ENCODE measurements at places on chromosomes 5 and 9. TPM values are rescaled to one million over a fixed set of nuclear protein-coding genes. Genes with fewer than 3 reads are reported as not detected.

DNA sequence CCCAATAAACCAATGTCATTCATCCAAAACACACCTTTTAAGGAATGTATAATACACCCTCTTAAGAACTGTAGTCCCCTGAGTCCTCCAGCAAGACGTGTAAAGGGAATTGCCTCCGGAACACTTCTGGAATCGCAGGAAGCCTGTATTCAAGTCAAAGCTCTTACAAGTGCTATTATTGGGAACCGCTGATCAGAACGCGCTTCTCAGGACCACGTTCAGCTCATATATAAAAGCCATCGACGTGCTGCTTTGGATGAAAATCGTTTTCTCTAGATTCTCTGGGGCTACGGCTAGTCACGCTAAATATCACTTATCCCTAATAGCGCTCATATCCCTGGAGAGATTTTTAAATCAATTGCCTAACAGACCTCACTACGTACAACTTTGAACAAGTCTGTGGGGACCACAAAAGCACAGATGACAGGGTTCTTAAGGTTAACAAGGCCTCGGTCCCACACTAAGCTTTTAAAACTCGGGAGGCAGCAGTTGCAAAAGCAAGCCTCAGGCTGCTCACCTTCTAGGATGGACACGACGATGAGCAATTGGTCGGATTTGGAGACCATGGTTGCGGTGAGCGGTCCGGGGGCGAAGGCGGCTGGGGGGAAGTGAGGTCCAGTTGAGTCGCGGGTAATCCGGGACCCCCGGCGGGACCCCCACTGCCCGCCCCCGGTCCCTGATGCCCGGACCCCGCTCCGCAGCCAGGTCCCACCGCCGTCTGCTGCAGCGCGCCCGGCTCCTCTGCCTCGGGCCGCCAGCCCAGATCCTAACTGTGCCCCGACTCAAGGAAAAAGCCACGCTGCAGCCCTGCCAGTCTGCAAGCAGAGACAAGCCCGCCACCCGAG, 548 bp downstream of the CEP120 start:
- no peak for DNase-seq

DNA sequence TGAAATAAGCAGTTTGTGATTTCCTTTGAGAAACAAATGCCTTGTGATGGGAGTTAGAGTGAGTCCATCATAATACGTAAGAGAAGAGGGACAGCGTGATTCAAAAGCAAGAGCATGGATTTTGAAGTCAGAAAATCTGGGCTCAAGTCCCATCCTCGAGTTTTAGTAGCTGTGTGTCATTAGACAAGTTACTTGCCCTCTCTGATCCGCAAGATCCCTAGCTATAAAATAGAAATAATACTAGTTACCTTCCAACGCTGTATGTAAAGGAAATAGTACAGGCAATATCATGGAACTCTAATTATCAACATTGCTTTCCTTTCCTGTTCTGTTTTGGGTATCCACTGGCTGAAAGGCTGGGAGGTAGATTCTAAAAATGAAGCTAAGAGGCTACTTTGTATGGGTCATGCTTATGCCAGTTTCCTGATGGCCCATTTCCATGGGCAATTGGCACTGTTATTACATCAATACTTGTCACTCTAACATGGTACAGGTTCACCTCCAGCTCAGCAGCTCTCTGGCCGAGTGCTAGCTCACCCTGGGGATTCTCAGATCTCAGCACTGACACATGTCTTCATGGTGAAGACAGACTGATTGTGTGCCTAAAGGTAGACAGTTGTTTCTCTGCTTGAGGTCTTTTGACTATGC, 241.7 kb upstream of the KLF4 start:
- DNase-seq, result no peak

GRCh38 chr9:15837079-15837679, 284.3 kb downstream of the CCDC171 start:
- DNase-seq, result no peak

The PCDHGA1 gene
- total RNA-seq, result 3.0 TPM

The REEP2 gene
- total RNA-seq, result 6.3 TPM
